Activated CD4-positive, alpha-beta T cell treated with anti-CD3 and anti-CD28 coated beads for 1 hour (primary cell): ENCODE measurements at places on chromosomes 4 and X.
A peak's percentile ranks its signal among the peaks of the same experiment; 100 is the strongest.

DNA sequence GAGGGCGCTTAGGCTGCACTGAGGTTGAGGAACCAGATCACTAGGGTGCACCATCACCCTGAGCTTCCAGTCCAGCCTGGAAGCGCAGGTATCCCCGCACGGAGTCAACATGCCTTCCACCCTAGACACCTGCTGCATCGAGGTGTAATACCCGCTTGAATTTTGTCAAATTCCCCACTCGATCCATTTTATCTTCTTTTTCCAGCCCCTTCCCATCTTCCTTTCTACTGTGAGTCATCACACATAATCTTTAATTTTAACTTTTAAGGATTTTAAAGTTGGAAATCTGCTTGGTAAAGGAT is 821 bp downstream of the PLK4 start:
- DNase-seq = no peak

DNA sequence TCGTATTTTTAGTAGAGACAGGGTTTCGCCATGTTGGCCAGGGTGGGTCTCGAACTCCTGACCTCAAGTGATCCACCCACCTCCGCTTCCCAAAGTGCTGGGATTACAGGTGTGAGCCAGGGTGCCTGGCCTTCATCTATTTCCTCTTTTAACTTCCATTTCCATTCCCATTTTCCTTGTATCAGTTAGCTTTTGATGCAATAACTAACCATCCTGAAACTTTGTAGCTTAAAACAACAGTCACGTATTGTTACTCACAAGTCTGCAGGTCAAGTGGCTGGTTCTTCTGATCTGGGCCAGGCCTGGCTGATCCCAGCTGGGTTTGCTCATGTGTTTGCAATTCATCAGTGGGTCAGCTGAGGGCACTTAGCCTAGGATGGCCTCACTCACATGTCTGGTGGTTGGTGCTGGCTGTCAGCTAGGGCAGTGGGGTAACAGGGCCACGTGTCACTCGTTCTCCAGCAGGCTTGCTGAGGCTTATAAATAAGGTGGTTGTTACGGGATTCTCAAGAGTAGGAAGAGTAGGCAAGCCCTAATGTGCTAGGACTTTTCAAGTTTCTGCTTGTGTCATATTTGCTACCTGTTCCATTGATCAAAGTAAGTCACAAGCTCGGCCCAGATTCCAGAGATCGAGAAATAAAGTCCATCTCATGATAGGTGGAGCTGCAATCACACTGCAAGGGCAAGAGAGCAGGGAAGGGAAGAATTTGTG is 88.2 kb downstream of the SOWAHB start:
- no peak for DNase-seq

- DNase-seq = no peak
Observed at GRCh38 chr4:107665001-107665400, 55.0 kb downstream of the PAPSS1 start.

- no peak for DNase-seq
Observed at GRCh38 chrX:3191796-3192195, 150.5 kb downstream of the ARSF start.

GRCh38 chr4:123750044-123750443 is 353.4 kb downstream of the SPRY1 start:
- DNase-seq = no peak

DNA sequence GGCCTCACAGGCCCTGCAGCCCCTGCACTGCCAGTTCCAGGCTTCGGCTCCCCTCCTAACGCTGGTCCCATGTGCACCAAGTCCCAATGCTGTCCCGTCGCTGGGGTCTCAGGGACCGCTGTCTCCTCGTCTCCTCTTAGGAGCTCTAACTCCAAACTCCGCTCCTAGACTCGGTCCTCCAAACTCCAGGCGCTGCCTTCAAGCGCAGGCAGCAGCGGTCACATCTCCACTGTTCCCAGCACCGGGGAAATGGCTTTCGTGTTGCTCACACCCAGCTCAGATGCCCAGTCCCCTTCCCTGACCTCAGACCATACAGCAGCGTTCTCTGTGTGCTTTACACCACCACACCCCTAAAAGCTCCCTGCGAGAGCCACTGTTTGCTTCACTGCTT is 19.6 kb upstream of the HMX1 start:
- DNase-seq = no peak

DNA sequence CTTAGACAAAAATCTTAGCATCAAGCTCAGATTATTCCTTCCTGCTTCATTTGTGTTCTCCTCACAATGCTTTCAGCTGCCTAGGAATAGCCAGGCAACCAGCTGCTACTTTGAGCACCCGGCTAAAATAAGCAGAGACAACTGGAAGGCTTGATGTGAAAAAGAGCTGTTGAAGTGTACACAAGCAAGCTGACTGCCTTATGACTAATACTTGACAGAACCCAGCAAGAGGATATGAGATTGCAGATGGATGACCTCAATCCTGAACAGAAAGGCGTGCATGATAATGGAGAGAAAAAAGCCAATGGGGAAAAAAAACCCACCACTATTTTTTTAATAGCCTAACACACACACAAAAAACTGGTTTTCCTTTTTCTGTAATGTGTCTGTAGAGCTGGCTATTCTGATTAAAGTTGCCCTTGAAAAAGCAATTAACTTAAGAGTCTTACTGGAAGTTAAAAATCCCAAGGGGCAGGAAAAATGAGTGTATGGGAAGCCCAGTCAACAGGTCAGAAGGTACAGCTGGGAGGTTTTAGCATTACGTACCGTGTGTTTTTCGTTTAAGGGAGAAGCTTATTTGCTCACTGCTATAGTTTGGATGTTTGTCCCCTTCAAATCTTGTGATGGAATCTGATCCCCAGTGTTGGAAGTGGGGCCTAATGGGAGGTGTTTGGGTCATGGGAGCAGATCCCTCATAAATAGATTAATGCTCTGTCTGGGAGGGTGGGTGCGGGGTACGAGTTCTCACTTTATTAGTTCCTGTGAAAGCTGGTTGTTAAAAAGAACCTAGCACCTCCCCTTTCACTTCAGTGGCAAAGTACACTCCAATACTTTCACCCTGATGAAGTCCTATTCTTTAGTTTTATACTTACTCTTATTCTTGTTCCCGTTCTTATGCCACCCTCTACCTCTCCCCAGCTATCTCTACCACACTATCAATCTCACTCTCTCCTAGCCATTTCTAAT is 37.1 kb upstream of the HERC6 start:
- no peak for DNase-seq

DNA sequence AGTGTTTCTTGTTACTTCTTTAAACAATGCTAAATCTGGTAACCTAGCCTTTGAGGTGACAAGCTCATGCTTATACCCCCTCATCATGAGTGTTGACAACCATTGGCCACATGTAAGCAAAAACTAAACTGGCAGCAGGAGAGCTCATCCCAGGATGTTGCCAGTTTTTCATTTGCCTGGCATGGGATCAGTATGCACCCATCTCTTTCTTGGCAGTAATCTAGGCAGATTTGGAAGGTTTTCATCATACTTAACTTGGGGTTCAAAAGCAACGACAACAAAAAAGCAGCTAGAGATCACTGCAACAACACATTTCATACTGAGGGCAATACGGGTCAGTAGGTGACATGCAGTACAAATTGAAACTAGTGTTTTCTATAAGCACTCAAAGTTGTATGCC is 122.0 kb downstream of the PPA2 start:
- DNase-seq = no peak

DNA sequence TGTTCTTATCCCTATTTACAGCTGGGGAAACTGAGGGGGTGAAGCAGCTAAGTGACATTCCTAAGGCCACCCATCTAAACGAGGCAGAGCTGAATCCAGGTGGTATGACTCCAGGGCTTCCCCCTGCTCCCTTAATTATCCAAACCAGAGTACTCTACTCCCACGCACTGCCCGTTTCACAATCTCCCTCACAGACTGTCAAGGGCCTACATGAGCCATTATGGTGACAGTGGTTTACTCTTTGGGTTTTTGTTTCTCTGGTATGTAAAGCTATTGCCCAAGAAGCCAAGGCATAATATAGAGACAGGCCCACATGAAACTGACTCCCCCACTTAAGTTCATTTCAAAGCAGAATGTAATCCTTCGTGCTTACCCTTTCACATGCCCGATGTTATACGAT is 95.1 kb downstream of the NHS start:
- DNase-seq = no peak

DNA sequence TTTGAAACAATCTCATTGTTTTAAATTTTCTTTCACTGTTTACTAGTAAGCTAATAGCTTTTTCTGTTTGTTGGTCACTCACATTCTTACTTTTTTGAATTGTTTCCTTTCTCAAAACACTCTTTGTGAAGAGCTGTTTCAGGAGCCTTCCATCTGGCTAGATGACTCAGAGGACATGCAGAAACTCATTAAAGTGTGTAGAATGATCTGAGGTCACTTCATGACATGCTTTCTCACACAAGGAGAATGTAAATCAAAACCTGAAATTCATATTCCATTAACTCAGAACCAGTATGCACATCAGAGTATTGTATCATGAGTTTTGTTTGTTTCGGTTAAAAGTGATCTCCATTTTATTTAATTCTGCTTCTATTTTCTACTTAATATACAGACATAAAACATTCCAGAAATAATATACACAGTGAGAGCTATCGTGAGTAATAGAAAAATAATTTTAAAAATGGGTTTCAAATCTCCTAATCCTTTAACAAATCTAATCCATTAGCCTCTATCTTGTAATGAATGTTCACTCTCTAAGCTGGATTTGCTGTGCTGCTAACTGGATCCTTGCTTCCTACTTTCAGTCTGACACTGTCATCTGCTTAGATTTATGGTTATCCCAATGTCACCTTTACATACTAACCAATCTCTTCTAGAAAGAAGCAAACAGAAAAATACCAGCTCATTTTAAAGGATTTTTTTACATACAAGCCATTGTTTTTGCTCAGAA is 449.6 kb downstream of the FSTL5 start:
- DNase-seq = no peak

- no peak for DNase-seq
Observed at GRCh38 chr4:152784490-152785350, 5.0 kb downstream of the ARFIP1 start.

GRCh38 chr4:124504431-124504830 is 208.1 kb downstream of the ANKRD50 start:
- no peak for DNase-seq

- DNase-seq = no peak
Observed at GRCh38 chr4:1958276-1959103, 50.3 kb downstream of the NELFA start.

- DNase-seq = no peak
Observed at GRCh38 chrX:372856-373640, 13.7 kb downstream of the PPP2R3B start.

DNA sequence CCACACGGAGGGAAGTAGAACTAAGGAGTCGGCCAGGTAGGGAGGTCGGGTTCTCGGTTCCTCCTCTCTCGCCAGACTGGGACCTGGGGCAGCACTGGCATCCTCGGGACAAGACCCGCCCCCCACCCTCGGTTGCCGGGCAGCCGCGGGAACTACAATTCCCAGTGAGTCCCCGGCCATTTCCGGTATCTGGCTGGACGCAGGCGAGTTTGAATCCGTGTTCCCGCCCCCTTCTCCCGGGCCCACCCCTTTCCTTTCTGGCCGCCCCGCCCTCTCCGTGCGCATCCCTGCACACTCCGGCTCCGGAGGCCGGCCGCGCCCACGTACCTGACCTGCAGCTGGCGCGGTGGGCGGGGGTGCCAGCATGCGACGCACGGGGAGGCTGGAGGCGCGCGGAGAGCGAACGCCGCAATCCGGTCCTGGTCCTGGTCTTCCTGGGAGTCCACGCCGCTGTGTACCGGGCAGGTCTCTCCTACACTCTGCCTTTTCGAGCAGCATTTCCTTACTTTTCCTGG is 10.2 kb upstream of the DLG3 start:
- DNase-seq = peak; percentile 27
